Body of pancreas (tissue), 4 donors: ENCODE measurements at places on chromosomes 1 and 21.
A peak's percentile ranks its signal among the peaks of the same experiment; 100 is the strongest.

GRCh38 chr1:89578151-89578550 is 53.5 kb downstream of the LRRC8B start:
- no peak for DNase-seq

GRCh38 chr1:215888159-215888558 is 321.1 kb downstream of the KCTD3 start:
- DNase-seq: no peak

DNA sequence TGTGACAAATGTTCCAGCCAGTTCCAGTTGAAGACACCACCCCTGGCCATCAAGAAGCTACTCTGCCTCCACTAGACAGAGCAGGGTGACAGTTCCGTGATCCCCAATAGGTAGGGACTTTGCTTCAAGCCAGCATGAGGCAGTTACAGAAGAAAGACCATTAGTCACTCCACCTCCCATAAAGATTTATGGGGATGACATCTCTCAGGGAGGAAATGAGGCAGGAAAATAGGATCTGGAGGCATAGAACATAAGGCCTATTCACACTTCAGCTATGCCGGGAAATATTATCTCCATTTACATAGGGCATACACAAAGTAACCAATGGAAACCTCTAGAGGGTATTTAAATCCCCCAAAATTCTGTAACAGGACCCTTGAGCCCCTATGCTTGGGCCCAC is 3.5 kb upstream of the GBP7 start:
- no peak for DNase-seq

DNA sequence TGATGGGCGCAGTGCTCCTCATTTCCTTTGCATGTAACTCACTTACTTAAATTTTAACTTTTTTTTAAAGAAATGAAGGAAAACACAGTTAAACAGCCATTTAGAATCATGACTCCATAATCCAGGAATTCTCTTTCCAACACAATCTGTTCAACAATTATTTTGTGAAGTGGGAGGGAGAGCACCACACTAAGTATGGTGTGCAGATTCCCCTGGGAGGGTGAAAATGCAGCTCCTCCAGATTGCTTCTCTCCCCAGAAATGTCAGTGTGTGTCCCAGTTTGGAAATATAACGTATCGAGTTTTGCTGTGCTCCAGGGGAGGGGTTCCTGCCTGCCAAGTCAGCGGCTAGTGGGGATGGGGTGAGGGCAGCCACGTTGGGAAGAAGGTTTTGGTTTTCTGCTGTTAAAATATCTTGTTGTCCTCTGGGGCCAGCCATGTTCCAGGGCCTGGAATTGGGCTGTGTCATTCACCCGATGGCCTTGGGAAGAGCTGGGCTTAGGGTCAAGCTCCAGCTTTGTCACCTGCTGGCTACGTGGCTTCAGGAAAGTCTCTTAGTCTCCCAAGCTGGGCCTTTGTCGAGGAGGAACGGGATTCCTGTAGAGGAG is 17.3 kb upstream of the DISP3 start:
- DNase-seq: no peak

- DNase-seq: no peak
Observed at GRCh38 chr1:42551180-42551579, 88.1 kb downstream of the CCDC30 start.

GRCh38 chr1:212291505-212292134 is 6.4 kb downstream of the PPP2R5A start:
- peak; percentile 27 for DNase-seq

GRCh38 chr1:91004145-91004544 is 17.7 kb downstream of the ZNF644 start:
- no peak for DNase-seq

DNA sequence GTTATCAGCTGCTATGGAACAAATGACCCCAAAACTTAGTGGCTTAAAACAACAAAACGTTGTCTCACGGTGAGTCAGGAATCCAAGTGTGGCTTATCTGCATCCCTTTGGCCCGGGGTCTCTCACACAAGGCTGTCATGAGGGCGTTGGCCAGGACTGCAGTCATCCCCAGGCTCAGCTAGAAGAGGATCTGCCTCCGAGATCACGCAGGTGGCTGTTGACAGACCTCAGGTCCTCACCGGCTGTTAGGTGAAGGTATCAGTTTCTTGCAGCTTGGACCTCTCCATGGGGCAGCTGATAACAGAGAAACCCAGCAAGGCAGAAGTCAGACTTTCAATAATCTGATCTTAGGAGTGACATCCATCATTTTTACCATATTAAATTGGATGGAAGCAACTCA is 52.7 kb upstream of the SYT6 start:
- DNase-seq: no peak

DNA sequence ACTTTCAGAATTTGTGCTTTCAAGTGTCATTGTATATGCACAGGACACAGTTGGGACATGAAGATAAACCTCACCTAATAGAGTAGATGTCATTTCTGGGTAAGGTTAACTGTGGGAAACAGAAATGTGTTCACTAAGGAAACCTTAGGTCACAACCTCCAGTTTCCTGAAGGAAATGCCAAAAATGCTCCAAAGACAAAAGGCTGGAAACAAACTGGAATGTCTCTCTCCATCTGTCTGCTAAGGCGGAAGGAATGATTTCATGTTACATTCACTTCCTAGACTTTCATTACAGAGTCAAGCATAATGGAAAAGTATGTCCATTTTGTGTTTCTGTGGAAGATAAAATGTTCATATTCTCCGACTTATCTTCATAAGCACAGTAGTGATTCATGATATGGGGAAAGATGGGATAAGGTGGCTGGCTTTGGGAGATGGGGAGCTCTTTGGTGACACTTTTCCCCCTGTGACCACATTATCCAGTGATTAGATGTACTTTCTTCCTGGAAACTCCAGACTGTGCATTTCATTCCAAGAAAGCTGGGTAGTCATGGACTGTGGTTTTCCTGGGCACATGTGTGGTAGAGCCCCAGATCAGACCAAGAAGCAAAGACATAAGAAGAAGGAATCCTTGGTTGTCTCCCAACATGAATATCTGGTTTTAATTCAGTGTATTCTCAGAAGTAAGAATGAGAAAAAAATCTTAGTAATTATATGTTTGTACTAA is 5.7 kb downstream of the S1PR1 start:
- DNase-seq: no peak

- no peak for DNase-seq
Observed at GRCh38 chr1:61149010-61149860, 66.9 kb downstream of the NFIA start.

- no peak for DNase-seq
Observed at GRCh38 chr1:168833801-168834224, 104.8 kb upstream of the DPT start.

- DNase-seq: no peak
Observed at GRCh38 chr1:56170784-56171320, 408.5 kb downstream of the PLPP3 start.

- no peak for DNase-seq
Observed at GRCh38 chr1:50735443-50735842, 224.6 kb downstream of the FAF1 start.

- DNase-seq: no peak
Observed at GRCh38 chr1:81597720-81598426, 202.9 kb upstream of the ADGRL2 start.

DNA sequence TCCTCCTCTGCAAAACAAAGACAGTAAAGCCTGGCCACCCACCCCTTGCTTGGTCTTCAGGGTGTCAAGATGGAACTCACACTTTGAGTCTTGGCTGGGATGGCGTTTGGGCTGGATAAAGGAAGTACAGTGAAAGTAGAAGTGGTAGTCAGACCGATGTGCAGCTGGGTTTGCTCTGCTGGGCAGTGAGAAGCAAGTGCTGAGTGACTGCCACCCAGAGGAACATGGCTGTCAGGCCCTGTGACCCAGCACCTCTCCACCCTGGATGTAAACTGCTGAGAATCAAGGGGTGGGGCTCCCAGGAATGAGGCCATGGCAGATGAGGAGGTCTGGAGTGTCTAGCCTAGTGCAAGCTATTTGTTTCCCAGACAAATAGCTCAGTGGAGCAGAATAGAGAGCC is 51.2 kb downstream of the POFUT2 start:
- DNase-seq: no peak

GRCh38 chr1:157218671-157219070 is 80.5 kb upstream of the ETV3 start:
- DNase-seq: no peak

DNA sequence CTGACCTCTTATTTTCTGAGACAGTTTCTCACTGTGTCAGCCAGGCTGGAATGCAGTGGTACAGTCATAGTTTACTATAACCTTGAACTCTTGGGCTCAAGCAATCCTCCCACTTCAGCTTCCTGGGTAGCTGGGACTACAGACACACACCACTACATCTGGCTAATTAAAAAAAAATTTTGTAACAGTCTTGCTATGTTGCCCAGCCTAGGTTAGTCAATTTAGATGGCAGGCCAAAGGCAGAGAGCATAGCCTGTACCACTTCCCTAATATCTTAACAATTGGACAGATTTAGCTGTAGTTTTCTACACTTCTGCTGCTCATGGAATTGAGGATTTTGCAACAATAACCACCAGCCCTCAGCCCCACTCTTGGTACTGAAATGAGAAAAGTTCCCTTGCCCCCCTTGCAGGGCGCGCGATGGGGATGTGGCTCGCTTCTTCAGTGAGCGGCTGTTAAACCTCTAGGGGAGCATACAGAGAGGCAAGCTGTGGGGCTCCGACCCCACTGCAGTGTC is 34.9 kb upstream of the PTGFRN start:
- no peak for DNase-seq

DNA sequence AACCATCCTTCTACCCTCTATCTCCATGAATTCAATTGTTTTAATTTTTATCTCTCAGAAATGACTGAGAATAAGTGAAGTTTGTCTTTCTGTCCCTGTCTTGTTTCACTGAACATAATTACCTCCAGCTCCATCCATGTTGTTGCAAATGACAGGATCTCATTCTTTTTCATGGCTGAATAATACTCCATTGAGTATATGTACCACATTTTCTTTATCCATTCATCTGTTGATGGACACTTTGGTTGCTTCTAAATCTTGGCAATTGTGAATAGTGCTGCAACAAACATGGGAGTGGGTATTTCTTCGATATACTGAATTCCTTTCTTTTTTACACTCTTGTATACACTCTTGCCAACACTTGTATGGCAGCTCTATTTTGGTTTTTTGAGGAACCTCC is 72.8 kb upstream of the COX20 start:
- no peak for DNase-seq

GRCh38 chr1:81358151-81358550 is 442.6 kb upstream of the ADGRL2 start:
- DNase-seq: no peak

DNA sequence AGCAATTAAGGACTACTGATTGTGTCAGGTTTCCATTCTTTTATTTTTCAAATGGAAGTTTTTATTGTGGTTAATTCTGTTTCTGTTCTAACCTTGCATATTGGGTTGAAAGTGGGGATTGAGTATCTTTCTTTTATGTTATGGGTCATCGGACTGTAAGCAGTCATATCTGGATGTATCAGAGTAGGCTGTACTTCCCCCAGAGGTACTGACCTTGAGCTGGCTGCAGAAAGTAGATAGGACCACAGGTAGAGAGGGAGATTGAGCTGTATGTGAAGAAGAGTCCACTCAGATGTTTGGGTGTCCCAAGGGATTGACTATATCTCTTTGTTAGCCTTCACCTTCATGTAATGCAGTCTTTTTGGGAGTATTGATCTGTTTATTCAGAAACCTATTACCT is 20.5 kb upstream of the ALG14 start:
- DNase-seq: no peak

DNA sequence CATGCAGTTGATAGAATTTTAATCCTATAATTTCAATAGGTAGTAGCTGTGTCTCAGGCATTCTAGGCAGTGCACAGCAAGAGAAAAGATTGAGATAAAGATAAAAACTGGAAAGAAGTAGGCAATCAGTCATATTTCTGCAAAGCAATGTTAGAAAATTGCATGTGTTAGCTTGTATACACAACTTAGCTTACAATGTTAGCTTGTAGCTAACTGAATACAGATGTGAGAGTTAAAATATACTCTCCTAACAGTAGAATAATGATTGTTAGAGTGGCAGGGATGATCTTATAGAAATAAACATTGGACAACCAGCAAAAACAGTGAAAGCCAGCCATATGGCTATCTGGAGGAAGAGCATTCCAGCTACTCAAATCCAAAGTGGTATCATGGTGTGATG is 29.0 kb downstream of the PTPRC start:
- no peak for DNase-seq

DNA sequence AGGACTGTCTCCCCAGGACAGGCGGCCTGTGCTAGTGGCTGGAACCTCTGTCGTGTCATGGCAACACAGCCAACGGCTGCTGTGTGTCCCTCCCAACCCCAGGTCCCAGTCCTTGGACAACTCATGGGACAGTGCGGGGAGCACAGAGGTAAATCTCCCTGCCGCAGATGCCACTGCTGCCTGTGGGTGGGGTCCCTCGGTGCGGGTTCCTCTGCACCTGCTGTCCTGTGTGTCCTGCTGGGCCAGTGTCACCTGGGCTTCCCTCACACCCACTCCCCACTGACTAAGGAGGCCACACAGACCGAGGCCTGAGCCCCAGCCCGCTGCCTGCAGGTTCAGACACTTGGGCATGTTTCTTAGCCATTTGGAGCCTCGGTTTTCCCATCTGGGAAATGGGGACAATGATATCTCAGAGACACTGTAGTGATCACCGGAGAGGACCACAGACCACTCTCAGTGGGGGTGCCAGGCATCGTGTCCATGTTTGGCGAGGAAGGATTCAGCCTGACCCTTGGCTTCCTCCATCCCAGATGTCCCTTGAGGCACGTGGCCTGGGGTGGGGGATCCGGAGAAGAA is 96.5 kb downstream of the SIK1 start:
- no peak for DNase-seq

- no peak for DNase-seq
Observed at GRCh38 chr1:216184126-216184680, 239.0 kb downstream of the USH2A start.

- DNase-seq: no peak
Observed at GRCh38 chr1:81812712-81813111, 12.0 kb downstream of the ADGRL2 start.

- DNase-seq: no peak
Observed at GRCh38 chr1:93739472-93739871, 57.8 kb upstream of the BCAR3 start.

DNA sequence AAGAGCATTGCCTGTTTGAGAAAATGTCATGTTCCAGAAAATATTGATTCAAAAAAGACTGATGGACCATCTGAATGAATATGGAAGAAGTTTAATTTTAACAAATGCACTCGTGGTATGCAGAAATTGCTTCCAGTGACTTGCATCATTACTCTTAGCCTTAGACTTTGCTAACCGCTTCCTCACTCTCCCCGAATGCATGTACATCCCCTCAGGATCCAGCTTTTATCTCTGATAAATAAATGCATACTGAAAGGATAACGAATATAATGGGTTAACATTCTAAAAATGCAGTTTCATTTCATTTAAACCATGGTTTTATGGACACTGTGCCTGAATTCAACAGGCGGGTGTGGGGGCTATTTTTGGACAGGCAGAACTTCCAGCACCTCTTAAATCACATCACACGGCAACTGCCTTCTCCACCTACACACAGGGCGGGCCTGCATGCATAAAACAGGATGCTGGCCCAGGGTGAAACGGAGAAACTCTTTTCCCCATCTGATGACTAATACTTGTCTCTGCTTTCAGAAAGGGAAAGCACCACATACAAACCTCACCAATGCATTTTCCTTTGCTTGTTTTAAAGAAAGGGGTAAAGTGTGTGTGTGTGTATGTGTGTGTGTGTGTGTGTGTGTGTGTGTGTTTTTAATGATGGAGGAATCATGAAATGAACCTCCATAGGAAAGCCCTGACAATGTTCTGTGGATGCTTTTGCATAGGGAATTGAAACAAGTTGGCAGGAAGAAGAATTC is 48.7 kb downstream of the SPAG17 start:
- DNase-seq: no peak
